A549 treated with Mapracorat at 1 μM for 4 hours (cell line): ENCODE measurements at places on chromosomes 2 and 18. TPM values are rescaled to one million over a fixed set of nuclear protein-coding genes. Genes with fewer than 3 reads are reported as not detected.

DUSP19 gene
- total RNA-seq: 0.45 to 0.87 TPM (median 0.57 TPM) in 5 replicates

DBI gene
- 380 to 537 TPM (median 392 TPM) in 5 replicates for total RNA-seq

SERPINB11 gene
- total RNA-seq: 0.20 TPM in 1 of 5 replicates, not detected in the others

PLGLB1 gene
- total RNA-seq: 0.48 to 1.1 TPM (median 0.71 TPM) in 4 of 5 replicates, not detected in the other

DHRS9 gene
- 2.7 to 4.3 TPM (median 3.4 TPM) in 5 replicates for total RNA-seq

ZNF397 gene
- total RNA-seq: 3.3 to 4.6 TPM (median 3.9 TPM) in 5 replicates

SLC19A3 gene
- total RNA-seq: 2.6 to 3.7 TPM (median 2.9 TPM) in 5 replicates

MYOM1 gene
- total RNA-seq: 0.08 to 0.59 TPM (median 0.30 TPM) in 5 replicates

CKAP2L gene
- total RNA-seq: 12.1 to 16.9 TPM (median 15.1 TPM) in 5 replicates

HNMT gene
- total RNA-seq: 0.53 to 1.4 TPM (median 0.71 TPM) in 5 replicates

HOXD11 gene
- total RNA-seq: 5.6 to 8.0 TPM (median 6.2 TPM) in 5 replicates

IAH1 gene
- total RNA-seq: 93.2 to 119 TPM (median 104 TPM) in 5 replicates

CCDC68 gene
- 3.3 to 6.5 TPM (median 5.6 TPM) in 5 replicates for total RNA-seq

CNTNAP5 gene
- total RNA-seq: not detected in 5 replicates

AMER3 gene
- not detected in 5 replicates for total RNA-seq
